AG09309 (cell line): ENCODE measurements at places on chromosomes 2 and 18.

- no peak for DNase-seq
Measured at GRCh38 chr2:218332288-218332687, 24.4 kb upstream of the CATIP start.

DNA sequence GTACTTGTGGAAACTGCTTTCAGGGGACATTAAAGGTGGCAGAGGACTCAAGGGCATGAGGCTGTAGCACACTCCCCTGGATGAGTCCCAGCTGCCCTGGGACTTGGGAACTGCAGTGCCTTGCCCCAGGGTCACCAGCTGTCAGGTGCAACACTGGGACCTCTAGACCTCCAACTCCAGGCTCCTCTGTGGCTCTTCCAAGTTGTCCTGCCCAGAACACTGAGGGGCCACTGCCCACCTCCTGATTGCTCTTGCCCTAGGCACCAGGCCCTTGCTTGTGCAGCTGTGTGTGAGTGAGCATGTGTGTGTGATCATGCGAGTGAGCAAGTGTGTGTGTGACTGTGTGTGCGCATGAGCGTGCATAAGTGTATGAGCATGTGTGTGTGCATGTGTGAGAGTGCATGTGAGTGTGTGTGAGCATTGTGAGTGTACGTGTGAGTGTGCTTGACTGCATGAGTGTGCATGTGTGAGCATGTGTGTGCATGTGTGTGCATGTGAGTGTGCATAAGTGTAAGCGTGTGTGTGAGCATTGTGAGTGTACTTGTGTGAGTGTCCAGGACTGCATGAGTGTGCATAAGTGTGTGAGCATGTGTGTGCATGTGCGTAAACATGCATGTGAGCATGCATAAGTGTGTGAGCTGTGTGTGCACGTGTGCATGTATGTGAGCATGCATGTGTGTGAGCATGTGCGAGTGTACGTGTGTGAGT, 301.5 kb downstream of the NDUFA10 start:
- DNase-seq, result no peak

DNA sequence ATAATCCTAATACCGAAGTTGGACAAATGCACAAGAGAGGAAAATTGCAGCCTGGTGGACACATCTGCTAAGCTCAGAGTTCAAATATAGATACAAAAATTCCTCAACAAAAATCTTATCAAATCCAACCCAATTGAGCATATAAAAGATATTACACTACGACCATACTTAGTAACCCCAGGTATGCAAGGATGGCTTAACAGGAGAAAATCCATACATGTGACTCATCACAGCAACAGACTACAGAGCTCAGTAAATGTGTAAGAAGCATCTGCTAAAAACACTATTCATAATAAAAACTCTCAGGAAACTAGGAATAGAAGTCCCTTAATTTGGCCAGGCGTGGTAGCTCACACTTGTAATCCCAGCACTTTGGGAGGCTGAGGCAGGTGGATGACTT, 28.3 kb downstream of the HS6ST1 start:
- DNase-seq, result no peak

- DNase-seq, result no peak
Measured at GRCh38 chr2:75580606-75581005, 19.9 kb upstream of the EVA1A start.

- no peak for DNase-seq
Measured at GRCh38 chr2:182330451-182331305, 96.2 kb downstream of the PDE1A start.

- no peak for DNase-seq
Measured at GRCh38 chr2:67085146-67085545, 312.0 kb upstream of the ETAA1 start.

- no peak for DNase-seq
Measured at GRCh38 chr2:63438181-63438580, 150.1 kb downstream of the WDPCP start.

GRCh38 chr2:45928946-45929345, 277.5 kb downstream of the PRKCE start:
- no peak for DNase-seq
